ENCODE measurements at places on chromosomes 1 and 21.

DNA sequence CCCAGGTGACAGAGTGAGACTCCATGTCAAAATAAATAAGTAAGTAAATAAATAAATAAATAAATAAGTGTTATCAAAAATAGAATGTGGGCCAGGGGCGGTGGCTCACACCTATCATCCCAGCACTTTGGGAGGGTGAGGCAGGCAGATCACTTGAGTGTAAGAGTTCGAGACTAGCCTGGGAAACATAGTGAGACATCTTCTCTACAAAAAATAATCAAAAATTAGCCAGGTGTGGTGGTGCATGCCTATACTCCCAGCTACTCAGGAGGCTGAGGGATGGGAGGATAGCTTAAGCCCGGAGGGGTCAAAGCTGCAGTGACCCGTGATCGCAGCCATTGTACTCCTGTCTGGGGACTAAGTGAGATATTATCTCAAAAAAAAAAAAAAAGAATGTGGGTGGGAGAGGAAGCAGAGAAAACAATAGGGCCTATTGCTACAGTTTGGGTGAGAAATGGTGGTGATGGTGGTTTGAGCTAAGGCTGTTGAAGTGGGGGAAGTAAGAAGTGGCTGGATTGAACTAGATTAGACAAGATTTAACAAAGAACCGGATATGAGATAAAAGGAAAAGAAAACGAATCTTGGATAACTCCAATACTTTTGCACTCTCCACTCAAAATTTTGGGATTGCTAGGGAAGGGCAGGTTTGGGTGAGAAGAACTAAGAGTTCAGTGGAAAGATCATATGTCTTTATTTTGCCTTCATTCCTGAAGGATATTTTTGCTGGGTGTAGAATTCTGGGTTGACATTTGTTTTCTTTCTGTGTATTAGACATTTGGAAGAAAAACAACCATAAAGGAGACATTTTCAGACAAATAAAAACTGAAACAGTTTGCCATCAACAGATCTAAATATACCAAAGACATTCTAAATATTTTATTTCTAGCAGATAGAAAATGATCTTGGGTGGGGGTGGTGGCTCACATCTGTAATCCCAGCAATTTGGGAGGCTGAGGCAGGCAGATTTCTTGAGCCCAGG lies 57.1 kb upstream of the SPOCD1 start:
- no peak for DNase-seq

DNA sequence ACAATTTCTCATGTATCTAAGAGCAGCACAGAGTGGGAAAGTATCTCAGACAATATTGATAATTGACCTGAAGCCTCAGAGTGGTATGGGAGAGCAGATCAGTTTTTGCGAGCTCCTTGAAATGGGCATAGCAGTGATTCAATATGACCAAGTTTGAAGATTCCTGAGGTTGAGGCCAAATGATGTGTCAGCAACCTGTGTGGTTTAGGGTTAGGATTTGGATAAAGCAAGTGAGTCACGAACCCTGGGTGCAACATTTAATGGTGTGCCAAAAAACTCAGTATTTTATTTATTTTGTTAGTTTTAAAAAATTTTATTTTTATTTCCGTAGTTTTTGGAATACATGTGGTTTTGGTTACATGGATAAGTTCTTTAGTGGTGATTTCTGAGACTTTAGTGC lies 92.5 kb upstream of the C21orf91 start:
- peak; percentile 66 for DNase-seq

GRCh38 chr1:157641177-157641576 lies 43.3 kb upstream of the FCRL4 start:
- DNase-seq, result no peak

DNA sequence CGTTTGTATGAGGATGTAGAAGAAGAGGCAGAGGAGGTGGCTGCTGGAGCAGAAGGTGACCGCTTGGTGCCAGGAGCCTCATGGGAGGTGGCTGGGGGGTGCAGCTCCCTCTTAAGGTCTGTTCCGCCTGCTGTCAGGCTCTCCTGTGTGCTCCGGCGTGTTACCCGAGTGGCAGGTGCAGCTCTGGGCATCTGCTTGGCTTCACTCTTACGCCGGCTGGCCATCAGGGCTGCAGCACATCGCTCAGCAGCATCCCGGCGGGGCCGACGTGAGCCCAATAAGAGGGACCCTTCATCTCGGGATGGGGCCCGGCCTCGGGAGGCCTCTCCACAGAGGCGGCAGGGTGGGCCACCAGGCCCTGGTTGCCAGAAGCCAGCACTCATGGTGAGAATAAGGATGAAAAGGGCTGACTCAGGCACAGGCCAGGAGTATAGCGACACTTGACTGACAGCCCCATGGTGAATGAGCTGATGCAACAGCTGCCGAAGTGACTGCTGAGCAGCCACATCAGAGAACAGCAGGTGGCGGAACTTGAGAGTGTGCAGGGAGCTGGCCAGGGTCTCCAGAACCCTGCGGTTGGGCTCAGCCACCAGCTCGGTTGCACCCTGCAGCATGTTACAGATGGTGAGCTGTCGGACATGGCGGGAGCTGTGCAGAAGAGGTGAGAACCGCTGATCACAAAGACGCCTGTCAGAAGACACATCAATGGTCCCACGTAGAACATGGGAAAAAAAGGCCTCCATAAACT lies 17.5 kb downstream of the LRRC41 start:
- DNase-seq, result no peak

GRCh38 chr1:221683681-221684080 lies 58.2 kb downstream of the DUSP10 start:
- DNase-seq, result peak; percentile 16

DNA sequence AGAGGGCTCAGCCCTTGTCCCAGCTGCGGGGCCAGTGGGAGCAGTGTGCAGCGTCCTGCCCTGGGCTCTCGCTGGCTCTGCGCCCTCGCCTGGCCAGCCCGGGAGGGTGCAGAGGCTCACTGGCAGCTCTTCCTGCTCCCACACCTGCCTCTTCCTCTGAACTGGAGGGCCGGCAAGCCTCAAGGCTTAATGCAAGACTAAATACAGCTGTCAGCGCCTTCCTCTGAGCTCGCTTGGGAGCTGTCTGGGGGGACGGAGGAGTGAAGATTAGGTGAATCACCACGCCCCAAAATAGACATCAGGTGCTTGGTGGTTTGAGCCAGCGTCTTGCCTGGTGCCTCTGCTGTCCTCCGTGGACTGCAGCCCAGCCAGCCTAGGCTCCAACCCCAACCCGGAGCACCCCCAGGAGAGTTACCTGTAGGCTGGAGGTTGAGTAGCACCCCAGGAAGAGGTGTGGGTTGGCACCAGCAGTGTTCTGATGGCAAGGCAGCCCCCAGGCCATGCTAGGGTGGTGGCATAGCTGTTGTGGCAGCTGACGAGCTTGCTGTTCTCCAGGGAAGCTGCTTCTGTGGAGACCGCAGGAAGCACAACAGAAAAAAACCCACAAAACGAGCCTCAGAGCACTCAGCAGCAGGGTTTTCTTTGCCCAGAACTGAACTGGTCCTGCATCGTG lies 36.9 kb downstream of the UMODL1 start:
- peak; percentile 43 for DNase-seq

DNA sequence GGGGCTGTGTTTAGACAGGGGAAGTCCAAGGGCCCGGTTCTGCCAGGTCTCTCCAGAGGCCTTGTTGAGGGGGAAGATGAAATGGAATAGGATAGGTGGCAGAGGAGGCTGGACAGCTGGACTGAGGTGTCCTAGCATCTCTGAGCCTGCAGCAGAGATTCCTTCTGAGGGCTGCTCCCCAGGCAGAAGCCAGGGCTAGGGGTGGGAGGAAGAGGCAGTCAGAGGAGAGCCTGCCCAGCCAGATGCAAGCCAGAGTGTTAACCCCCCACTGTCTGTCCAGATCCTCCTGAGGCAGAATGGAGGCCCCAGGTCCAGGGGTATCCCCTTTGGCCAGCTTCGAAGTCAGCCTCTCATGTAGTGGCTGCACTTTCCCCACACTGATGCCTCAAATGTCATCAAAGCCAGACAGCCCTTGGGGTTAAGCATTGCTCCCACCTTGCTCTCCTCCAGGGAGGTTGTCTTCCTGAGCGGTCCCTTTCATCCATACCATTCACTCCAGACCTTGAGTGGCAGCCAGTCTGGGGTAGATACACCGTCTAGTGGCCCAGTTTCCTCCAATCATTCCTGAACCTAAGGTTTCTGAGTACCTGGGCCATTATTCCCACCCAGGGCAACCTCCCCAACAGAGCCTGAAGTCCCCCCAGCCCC lies 1.7 kb downstream of the CSF1 start:
- DNase-seq, result peak; percentile 42

DNA sequence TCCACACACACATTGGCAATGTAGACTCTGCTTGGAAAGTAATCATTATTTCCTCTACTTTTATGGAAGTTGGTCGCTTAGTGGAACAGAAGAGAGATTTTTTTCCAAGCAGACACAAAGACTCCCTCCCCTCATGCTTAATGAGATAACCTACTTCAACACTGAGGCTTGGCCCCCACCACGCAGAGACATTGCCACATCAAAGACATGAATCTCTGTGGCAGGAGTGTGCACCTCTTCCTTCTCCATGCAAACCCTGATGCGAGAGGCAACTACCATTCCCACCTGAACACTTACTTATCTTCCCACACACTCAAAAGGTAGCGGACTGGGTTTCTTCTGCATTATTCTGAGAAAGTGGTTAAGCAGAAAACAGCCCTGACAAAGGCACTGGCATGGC lies 37.3 kb upstream of the LPAR3 start:
- no peak for DNase-seq

DNA sequence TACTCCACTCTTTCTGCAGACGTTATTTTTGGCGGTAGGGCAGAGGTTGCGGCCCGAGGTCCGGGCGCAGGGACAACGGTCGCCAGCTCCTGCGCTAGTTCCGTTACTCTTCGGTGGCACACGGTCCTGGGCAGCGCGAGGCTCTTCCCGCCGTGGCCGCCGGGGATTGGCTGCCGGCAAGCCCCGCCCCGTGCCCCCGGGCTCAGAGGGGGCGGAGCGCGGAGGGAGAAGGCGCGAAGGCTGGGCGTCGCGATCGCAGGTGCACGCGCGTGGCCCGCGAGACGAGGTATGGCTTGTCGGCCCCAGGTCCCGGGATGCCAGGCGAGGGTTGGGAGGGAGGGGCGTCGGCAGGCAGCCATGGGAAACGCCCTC lies 518 bp upstream of the SHE start:
- no peak for DNase-seq

DNA sequence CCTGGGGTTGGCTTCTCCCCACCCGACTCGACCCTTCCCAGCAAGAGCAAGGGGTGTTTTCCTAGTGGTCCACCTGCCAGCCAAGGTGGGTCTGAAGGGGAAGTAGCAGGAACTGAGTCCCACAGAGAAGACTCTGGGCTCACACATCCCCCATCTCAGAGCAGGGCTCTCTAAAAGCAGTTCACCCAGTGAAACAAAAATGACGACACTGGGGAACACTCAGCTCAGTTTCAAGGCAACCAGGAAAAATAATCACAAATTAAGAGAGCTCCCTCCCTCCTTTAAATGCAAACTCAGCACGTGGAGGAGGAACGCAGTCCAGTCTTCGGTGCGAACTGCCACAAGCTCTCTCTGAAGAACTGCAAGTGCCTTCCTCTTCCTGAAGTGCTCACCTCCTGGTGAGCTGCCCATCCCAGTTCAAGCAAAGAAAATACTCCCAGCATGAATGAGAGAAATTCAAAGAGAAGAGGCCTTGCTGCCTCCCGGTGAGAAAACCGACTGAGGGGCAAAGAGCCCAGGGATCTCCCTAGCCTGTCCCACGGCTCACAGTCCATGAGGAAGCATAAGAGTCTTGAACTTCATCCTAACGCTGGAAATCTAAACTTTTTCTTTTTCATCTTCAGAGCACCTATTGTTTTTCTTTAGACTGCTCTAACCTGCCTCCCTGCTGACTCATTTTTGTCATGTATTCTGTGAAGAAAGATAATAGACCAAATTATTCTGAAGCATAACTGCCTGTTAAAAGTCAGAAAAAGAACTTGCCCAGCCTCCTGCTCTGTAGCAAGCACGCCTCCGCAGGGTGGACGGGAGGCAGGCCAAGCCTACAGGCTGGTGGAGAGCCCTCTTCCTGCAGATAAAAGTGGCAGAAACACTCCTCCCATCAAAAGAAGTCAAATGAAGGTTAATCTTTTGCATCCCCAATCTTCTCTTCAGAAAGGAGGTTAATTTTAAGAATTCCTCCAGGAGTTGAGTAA lies 281.4 kb downstream of the HHIPL2 start:
- no peak for DNase-seq

DNA sequence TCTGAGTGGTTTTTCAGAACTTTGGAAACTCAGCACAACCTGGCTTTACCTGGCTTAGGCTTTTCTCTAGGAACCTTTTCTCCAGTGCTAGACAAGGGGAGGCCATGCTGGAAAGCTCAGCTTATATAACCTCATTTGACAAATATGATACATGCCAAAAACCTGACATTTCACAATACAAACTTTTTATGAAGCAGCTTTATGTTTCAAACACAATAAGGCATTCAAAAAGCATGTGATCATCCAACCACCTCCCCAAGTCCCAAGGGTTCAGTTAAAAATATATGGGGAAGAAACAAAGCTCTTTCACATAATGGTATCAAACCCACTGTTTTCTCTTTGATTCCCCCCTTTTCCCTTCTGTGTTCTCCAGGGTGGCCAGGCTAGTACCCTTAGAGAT lies 63.7 kb downstream of the ZC3H11B start:
- DNase-seq, result no peak

GRCh38 chr21:17987382-17988101 lies 168.4 kb upstream of the C21orf91 start:
- no peak for DNase-seq

DNA sequence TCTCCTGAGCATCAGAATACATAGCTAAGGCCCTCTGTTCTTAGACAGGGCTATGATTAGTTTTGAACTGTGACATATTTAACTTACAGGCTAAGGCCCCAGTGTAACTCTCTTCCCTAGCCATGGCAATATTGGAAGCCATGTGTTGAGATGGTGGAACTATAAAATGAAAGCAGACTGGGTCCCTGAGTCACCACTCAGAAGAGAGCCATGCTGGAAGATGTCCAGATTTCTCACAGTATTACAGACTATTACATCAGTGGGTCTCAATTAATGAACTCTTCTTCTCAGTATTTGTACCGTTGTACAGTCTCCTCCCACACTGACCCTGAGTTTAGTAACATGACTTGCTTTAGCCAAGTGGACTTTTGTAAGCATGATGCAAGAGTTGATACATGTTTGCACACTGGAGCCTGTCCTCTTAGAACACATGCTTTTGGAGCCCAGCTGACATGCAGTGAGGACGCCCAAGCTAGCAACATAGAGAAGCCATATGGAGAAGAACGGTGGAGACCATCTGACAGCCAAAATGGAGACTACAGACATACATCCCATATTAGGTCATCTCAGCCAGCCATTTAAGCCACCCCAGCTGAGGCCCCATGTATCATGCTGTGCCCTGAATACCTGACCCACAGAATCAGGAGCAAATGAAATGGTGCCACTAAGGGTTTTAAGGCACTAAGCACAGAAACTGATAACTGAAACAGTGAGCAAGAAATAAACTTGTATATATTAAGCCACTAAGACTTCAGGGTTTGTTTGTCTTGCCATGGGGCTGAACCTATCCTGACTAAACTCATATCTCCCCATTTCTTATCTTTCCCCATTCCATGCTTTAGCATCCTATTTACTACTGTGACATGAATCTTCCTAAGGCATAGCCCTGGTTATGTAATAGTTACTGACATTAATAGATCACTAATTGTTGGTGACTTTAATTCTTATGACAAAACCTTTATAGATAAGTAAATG lies 24.4 kb downstream of the TBX15 start:
- peak; percentile 97 for DNase-seq
